IMR-90 (cell line): ENCODE measurements at places on chromosomes 6 and 20. TPM values are rescaled to one million over a fixed set of nuclear protein-coding genes. Genes with fewer than 3 reads are reported as not detected.

JPH2 gene
- 0.54 and 0.83 TPM in 2 replicates for total RNA-seq

ACSS1 gene
- total RNA-seq, result 0.56 and 0.72 TPM in 2 replicates

RTF2 gene
- total RNA-seq, result 109 and 118 TPM in 2 replicates

MAS1 gene
- not detected in 2 replicates for total RNA-seq

SPATA25 gene
- 0.18 TPM in 1 of 2 replicates, not detected in the other for total RNA-seq

PRR18 gene
- not detected in 2 replicates for total RNA-seq

TMEM200A gene
- total RNA-seq, result 37.1 and 47.8 TPM in 2 replicates

HAO1 gene
- total RNA-seq, result not detected in 2 replicates

DNA sequence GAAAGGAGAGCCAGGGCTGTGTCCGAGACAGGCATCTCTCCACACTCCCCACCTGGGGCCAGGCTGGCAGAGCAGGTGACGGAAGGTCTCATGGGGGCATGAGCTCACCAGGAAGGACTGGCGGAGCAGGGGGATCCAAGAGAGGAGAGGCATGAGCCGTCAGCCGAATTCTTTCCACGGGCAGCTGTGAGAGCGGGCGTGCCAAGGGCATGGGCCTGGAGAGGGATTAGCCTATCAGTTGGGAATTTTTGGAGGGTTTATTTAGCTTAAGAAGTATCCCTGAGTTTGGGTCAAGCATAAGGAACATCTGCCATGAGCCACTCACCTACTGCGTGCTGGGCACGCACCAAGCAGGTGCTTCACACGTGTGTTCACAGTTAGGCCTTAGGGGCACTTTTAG, 60.2 kb upstream of the ZNFX1 start:
- H3K27me3 ChIP-seq, result peaks cover 16% of the 10 kb centered on the region
- no peak overlapping the region for H3K4me3 ChIP-seq
- H3K27ac ChIP-seq, result no peak overlapping the region
- no peaks in the 10 kb centered on the region for H3K36me3 ChIP-seq
- peaks cover 2% of the 10 kb centered on the region; the same call in 1 of the 2 replicates for H3K4me1 ChIP-seq

GRCh38 chr6:109429496-109429895, 10.9 kb downstream of the PPIL6 start:
- no peaks in the 10 kb centered on the region for H3K36me3 ChIP-seq
- no peak overlapping the region for H3K4me3 ChIP-seq
- no peak overlapping the region for H3K27ac ChIP-seq
- H3K27me3 ChIP-seq, result peaks cover 2% of the 10 kb centered on the region; the same call in 1 of the 2 replicates
- no peaks in the 10 kb centered on the region; the same call in 1 of the 2 replicates for H3K4me1 ChIP-seq

DNA sequence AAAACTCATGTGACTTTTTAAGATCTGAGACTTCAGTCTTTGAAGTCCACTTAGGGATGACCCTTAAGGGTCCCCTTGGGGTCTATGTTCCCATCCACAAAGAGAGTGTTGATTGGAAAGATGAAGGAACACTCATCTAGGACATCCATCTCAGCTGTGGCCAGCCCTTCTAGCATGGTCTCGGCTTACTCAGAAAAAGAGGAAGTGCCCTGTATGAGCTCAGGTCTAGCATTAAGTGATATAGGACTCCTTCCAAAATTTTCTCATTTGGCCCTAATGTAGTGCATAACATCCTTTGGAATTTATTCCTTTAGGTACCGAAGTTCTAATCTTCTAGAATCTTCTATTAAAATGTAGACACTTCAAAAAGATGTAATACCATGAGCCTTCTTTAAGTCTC, 77.4 kb downstream of the NDUFAF5 start:
- H3K27ac ChIP-seq, result no peak overlapping the region
- H3K4me1 ChIP-seq, result no peaks in the 10 kb centered on the region
- no peak overlapping the region for H3K4me3 ChIP-seq
- H3K27me3 ChIP-seq, result no peaks in the 10 kb centered on the region
- H3K36me3 ChIP-seq, result no peaks in the 10 kb centered on the region

DNA sequence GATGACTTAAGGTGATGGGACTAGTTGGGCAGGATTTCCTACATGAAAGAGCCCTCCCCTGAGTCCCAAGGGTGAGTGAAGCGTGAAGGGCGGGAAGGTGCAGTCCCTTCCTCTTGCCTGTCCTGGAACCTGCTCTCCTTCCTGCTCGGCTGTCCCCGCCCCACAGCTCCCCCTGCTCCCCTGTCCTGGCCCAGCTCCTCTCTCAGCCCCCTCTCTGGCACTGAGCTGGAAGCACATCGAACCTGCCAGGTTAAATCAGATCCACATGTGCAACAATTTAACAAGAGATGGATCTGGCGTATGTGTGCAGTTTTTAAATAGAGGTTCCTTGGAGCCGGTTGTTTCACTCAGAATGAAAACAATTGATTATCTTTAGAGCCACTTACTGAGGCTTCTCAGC, 95.0 kb downstream of the LRFN2 start:
- no peaks in the 10 kb centered on the region for H3K4me1 ChIP-seq
- no peaks in the 10 kb centered on the region for H3K27me3 ChIP-seq
- H3K27ac ChIP-seq, result no peak overlapping the region
- DNase-seq, result no peak
- no peak overlapping the region for H3K4me3 ChIP-seq
- no peaks in the 10 kb centered on the region for H3K36me3 ChIP-seq

- no peaks in the 10 kb centered on the region for H3K27me3 ChIP-seq
- no peaks in the 10 kb centered on the region for H3K4me1 ChIP-seq
- H3K27ac ChIP-seq, result no peak overlapping the region
- DNase-seq, result no peak
- H3K4me3 ChIP-seq, result no peak overlapping the region
Observed at GRCh38 chr6:38326837-38327236, 312.9 kb downstream of the BTBD9 start.

- no peak overlapping the region for H3K27ac ChIP-seq
- no peak for DNase-seq
- no peaks in the 10 kb centered on the region for H3K36me3 ChIP-seq
- no peaks in the 10 kb centered on the region for H3K27me3 ChIP-seq
- no peak overlapping the region for H3K4me3 ChIP-seq
Observed at GRCh38 chr20:11651138-11651537, 266.6 kb upstream of the BTBD3 start.

DNA sequence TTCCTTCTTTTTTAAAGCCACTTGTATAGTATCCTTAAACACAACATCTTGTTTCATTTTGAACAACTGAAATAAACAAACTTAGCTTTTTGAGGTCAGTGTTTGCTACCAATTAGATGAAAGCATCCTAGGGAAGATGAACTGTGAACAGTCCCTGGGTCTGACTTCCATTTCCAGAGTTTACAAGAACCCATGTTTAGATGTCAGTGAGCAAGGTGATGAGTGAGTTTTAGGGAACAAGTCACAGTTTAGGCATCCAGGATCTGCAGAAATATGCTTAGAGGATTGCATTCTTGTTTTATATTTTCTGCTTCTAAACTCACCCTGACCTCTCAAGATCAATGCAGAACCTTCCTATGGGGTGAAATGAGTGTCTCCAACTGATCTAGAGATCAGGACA, 3.0 kb downstream of the ZC2HC1B start:
- no peak overlapping the region for H3K27ac ChIP-seq
- no peak overlapping the region for H3K4me3 ChIP-seq
- H3K36me3 ChIP-seq, result peaks cover 12% of the 10 kb centered on the region
- H3K4me1 ChIP-seq, result peaks cover 3% of the 10 kb centered on the region; the same call in 1 of the 2 replicates
- peak; percentile 55 for DNase-seq

DNA sequence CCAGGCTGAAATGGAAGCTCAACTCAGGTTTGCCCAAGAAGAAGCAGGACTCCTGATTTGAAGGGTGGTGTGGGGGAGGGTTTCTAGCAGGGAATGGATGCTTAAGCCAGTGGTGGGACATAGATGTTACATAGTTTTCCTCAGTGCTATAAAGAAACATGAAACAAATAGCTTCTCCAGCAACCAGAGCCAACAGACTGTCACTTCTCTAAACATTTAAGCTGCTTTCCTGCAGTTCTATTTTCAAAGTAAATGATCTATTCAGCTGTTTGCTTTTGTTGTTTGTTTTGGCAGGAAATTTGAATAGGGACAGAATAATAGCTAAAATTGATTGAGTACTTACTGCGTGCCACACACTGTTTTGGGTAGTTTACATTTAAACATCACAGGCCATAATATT, 169.0 kb downstream of the UST start:
- no peak for DNase-seq
- H3K4me3 ChIP-seq, result no peak overlapping the region
- no peak overlapping the region for H3K27ac ChIP-seq
- no peaks in the 10 kb centered on the region for H3K27me3 ChIP-seq
- H3K4me1 ChIP-seq, result no peaks in the 10 kb centered on the region; the same call in 1 of the 2 replicates
- no peaks in the 10 kb centered on the region for H3K36me3 ChIP-seq

DNA sequence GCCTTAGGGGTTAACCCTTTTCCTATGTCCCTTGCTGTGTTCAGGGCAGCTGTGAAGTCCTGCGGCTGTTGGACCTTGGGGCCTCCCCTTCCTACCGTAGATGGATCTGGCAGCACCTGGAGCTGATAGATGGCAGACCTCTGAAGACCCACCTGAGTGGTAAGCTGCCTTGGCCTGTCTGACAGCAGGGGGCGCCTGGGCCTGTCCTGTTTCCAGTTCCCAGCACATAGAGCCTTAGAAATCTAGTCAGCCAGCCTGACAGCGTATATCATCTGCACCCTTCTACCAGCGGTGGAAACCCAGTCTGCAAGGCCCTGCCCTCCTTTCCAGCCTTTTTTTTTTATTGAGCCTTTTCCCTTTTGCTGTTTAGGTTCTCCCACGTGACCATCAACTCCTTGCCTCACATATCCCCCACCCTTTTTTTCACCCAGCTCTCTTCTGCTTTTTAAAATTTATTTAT, 26.6 kb downstream of the CNBD2 start:
- H3K27ac ChIP-seq, result no peak overlapping the region
- H3K4me1 ChIP-seq, result no peaks in the 10 kb centered on the region
- no peaks in the 10 kb centered on the region for H3K36me3 ChIP-seq
- H3K27me3 ChIP-seq, result peaks cover 3% of the 10 kb centered on the region; the same call in 1 of the 2 replicates

GRCh38 chr20:3738111-3739053, 5.9 kb downstream of the HSPA12B start:
- no peaks in the 10 kb centered on the region for H3K36me3 ChIP-seq
- no peak for DNase-seq
- H3K4me1 ChIP-seq, result no peaks in the 10 kb centered on the region

- no peaks in the 10 kb centered on the region for H3K36me3 ChIP-seq
- no peaks in the 10 kb centered on the region for H3K4me1 ChIP-seq
Observed at GRCh38 chr20:23497536-23497935, 6.6 kb downstream of the CST8 start.

DNA sequence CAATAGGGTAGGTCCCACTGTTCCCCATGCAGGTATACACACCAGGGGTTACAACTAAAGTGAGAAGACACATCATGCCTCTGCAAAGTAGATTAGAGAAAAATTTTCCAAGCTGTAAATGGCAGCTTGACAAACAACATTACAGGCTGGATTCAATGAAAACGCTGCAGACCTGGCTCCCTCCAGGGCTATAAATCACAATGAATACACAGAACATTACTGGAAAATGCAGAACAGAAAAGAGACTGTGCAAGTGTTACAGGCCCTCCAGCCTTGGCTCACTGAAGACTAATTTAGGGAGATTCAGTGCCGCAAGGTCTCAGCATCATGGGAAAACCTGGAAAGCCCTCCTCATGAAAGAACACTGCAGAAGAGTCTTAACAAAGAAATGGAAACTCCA, 207.8 kb downstream of the KHDC1L start:
- H3K27ac ChIP-seq, result no peak overlapping the region
- no peaks in the 10 kb centered on the region for H3K4me1 ChIP-seq
- no peak for DNase-seq
- H3K36me3 ChIP-seq, result no peaks in the 10 kb centered on the region

DNA sequence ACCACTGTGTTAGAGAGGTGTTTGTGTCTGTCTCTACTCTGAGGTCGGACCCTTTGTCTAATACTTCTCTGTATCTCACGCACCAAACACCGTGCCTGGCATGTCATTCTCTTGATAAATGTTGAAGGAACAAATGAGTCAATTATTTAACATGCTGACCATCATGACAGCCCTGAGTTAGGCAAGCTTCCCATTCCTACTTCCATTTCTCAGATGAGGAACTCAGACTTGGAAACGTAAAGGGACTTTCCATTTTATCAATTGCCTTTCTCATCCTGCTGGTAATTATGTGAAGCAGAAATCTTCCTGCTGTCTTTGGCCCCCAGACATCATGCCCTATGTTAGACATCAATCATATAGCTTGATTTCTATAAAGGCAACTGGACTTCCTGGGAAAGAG, 227.0 kb upstream of the ECI2 start:
- no peaks in the 10 kb centered on the region for H3K27me3 ChIP-seq
- peaks cover 8% of the 10 kb centered on the region for H3K4me1 ChIP-seq
- H3K4me3 ChIP-seq, result no peak overlapping the region
- no peaks in the 10 kb centered on the region for H3K36me3 ChIP-seq
- no peak for DNase-seq
- H3K27ac ChIP-seq, result no peak overlapping the region

DNA sequence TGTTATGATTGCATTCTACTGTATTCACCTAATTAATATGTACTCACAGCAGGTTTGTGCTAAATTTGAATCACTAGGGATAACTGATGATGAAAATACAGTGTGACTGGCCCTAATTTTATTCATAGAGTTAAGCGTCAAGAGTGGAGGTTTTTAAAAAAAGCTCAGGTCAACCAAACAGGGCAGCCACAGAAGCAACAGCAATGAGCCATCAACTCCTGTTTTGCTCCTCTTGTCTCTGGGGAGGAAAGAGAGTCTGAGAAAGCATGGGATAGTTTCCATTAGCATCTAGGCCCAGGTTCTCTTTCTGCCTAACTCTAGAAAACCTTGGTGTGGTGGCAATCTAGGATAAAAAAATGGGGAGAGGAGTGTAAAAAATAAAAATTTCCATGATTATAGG, 122.1 kb downstream of the OGFRL1 start:
- no peak overlapping the region for H3K4me3 ChIP-seq
- no peak for DNase-seq
- peaks cover 10% of the 10 kb centered on the region for H3K36me3 ChIP-seq
- no peak overlapping the region for H3K27ac ChIP-seq
- peaks cover 20% of the 10 kb centered on the region for H3K4me1 ChIP-seq
- no peaks in the 10 kb centered on the region for H3K27me3 ChIP-seq

GRCh38 chr6:44967481-44967880, 360.6 kb upstream of the RUNX2 start:
- no peak overlapping the region for H3K4me3 ChIP-seq
- H3K4me1 ChIP-seq, result no peaks in the 10 kb centered on the region
- no peak overlapping the region for H3K27ac ChIP-seq
- no peaks in the 10 kb centered on the region for H3K27me3 ChIP-seq

DNA sequence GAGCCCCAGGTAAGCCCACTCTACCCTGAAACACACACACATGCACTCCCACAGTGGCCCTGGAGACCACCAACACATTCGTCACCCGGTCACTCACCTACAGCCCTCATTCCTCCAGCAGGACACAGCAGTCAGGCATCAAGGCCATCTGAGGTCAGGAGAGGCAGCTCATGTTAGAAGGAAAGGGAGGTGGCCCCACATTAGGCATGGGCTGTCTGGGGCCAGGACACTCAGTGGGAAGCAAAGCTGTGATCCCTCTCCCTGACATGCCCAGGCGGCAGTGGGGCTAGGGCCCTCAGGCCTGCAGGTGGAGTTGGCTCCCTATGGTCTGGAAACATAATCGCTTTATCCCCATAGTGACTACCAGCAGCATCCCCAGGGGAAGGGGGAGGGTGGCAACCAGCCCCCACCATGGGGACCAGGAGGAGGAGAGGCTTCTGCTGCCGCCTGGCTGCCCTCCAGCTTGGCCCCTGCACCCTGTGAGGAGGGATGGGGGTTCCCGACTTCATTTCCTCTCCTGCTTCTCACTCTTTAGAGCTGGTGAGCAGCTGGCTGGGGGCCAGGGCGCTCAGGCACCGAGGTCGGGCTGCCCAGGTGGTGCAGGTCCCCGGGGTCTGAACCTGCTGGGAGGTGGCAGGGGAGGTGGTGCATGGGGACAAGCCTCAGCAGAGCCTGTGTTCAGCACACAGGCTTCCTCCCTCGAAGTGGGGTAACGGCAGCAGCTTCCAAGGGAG, 76.6 kb upstream of the CST7 start:
- no peaks in the 10 kb centered on the region for H3K36me3 ChIP-seq
- DNase-seq, result no peak
- H3K4me1 ChIP-seq, result no peaks in the 10 kb centered on the region
- H3K27me3 ChIP-seq, result peaks cover 6% of the 10 kb centered on the region; the same call in 1 of the 2 replicates
